ENCODE measurements at places on chromosomes 7 and 10.

DNA sequence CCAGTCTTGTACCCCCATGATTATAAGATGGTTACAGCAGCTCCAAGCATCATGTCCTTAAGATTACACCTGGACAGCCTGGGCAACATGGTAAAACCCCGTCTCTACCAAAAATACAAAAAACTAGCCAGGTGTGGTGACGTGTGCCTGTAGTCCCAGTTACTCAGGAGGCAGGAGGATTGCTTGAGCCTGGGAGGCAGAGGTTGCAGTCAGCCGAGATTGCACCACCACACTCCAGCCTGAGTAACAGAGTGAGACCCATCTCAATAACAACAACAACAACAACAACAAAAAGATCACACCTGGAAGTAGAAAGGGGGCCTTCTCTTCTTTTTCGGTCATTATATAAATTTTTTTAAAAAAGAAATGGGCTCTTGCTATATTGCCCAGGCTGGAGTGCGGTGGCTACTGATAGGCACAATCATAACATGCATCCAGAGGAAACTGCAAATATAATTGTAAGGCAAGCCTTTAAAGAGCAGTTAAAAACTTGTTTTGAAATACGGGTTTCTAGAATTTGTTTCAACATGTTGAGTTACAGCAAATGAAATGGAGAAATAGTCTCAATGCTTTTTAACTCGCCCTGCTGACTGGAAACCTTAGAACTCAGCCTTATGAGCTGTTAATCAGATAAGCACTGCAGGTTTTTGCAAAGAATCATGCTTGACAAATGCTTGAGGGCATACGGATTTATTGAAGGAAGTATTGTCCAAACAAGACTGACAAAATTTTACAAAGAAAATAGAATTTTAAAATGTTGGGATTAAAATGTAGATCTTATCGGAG, 4.7 kb upstream of the ENTPD7 start:
- peaks cover 6% of the 10 kb centered on the region for H3K4me1 ChIP-seq
- DNase-seq: no peak
- no peak overlapping the region for H3K4me3 ChIP-seq
- H3K36me3 ChIP-seq: no peaks in the 10 kb centered on the region

- peaks cover 1% of the 10 kb centered on the region for H3K4me1 ChIP-seq
- no peak for DNase-seq
- H3K4me3 ChIP-seq: no peak overlapping the region
- H3K27ac ChIP-seq: no peak overlapping the region
Observed at GRCh38 chr10:11280187-11280932, 262.7 kb downstream of the CELF2 start.

DNA sequence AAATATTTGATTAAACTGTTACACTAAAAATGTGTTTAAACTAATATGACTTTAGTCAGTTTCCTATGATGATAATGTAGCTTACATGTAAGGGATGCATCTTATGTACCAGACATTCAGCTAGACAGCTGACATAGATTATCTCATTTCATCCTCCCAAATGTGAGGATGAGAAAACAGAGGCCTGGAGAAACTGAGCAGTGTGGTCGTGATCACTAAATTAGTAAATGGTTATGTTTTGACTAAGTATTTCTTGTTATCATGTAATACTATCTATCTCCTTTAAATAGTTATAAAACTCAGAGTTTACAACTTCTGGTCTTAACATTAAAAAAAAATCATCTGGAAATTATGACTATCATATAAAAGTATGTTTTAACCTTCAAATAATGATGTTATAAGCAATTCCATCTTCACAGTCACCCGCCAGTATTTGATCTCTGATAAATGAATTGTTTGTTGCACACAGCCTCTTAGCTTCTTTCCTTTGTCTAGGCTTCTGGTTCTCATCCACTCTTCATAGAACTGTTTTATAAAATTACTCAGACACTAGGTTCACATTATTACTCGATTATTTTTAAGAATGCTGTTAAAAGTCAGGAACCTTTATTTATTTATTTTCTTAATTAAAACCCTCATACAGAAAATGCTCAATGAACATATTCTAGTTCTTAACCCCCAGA, 33.6 kb upstream of the HDAC9 start:
- no peak overlapping the region for H3K27ac ChIP-seq
- no peaks in the 10 kb centered on the region for H3K27me3 ChIP-seq
- DNase-seq: no peak

DNA sequence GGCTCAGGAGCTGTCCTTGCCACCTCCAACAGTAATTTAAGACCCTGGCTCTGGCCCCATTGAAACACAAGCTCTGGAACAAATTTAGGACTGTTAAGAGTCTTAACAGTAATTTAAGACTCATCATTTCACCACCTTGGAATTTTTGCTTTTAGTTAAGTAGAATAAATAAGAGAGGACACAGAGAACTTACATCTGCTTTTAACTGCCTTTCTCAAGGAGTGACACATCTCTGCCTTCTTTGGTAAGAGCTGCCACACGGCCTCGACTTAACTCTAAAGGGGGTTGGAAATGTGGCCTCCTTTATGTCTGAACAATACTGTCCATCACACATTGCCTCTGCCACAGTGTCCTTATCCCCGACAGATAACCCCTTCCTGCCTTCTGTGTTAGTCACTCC, 77.9 kb downstream of the HERPUD2 start:
- no peak overlapping the region for H3K27ac ChIP-seq
- no peak for DNase-seq
- H3K36me3 ChIP-seq: no peaks in the 10 kb centered on the region
- H3K4me1 ChIP-seq: no peaks in the 10 kb centered on the region

DNA sequence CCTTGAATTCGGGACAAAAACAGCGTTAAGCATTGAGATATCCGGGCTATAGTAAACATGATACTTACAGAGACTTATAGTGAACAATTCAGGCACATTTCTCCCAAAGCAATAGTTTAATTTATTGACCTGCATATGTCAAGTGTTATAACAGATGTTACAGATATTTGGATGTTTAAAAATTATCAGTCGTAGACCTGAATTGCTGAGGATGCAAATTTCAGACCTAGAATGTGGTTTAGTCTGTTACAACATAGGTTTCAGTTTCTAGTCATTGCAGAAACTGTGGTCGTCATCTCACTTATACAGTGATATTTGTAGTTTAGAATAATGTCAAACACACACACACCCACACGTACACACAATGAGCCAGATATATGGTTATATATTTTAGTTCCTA, 85.2 kb downstream of the VTI1A start:
- DNase-seq: no peak
- H3K36me3 ChIP-seq: no peaks in the 10 kb centered on the region
- peak overlapping the region; percentile 74 for H3K27ac ChIP-seq
- H3K4me1 ChIP-seq: peaks cover 85% of the 10 kb centered on the region
- no peaks in the 10 kb centered on the region for H3K27me3 ChIP-seq

DNA sequence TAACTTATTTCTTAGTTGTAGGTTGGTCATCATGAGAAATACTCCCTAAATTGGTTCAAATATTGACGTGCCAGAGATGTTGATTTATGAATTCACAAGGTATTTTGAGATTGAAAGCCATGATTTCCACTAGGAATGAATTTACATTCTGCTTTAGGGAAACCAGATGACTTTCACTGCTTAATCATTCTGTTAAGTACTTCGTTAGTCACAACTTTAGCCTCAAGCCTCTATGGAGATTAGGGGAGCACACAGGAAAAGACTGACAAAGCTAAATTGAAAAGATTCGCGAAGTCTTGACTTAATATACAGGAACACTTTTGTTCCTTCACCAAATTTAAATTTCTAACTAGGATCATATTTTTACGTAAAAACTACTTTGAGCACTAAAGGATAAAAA, 250.4 kb upstream of the CACNA2D1 start:
- no peaks in the 10 kb centered on the region for H3K36me3 ChIP-seq
- H3K4me1 ChIP-seq: no peaks in the 10 kb centered on the region
- H3K27ac ChIP-seq: no peak overlapping the region
- no peaks in the 10 kb centered on the region for H3K27me3 ChIP-seq

GRCh38 chr7:36338256-36338655, 51.4 kb upstream of the ANLN start:
- H3K4me1 ChIP-seq: no peaks in the 10 kb centered on the region
- H3K27me3 ChIP-seq: no peaks in the 10 kb centered on the region
- no peaks in the 10 kb centered on the region for H3K36me3 ChIP-seq
- H3K4me3 ChIP-seq: no peak overlapping the region

DNA sequence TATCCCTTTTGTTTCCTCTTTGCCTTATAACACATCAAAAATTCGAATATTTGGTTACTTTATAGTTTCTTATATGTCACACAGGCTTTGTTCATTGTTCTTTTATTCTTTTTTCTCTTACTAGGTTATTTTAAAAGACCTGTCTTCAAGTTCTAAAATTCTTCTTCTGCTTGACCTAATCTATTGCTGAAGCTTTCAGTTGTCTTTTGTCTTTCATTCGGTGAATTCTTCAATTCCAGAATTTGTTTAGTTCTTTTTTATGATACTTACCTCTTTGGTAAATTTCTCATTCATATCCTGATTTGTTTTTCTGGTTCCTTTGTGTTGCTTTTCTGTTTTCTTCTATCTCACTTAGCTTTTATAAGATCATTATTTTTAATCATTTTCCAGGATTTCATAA, 188.4 kb downstream of the ZEB1 start:
- H3K36me3 ChIP-seq: peaks cover 11% of the 10 kb centered on the region
- H3K27ac ChIP-seq: no peak overlapping the region
- H3K4me3 ChIP-seq: no peak overlapping the region
- H3K27me3 ChIP-seq: no peaks in the 10 kb centered on the region
- H3K4me1 ChIP-seq: no peaks in the 10 kb centered on the region

DNA sequence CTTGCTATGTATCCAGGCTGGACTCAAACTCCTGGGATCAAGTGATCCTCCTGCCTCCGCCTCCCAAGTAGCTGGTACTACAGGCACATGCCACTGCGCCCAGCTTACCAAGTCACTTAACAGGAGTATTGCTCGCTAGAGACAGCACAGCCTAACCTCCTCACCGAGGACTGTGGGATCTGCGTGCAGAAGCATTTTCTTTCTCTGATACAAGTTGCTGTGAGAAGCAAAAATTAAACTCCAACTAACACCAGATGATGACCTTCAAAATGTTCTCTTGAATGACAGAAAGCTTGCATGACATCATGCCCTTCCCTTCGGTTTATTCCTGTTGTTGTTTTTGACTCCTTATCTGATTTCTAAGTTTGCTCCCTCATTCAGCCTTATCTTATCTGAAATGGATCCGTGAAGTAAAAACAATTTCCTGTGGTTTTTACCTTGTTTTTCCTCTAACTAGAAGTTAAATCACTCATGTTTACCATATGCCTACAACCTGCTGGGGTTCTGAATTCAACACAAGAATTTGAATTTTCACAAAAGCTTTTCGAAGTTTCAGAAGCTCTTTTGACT, 94.4 kb upstream of the KIF5B start:
- H3K27me3 ChIP-seq: no peaks in the 10 kb centered on the region
- no peak overlapping the region for H3K27ac ChIP-seq
- DNase-seq: no peak

GRCh38 chr7:22066522-22066921, 120.8 kb upstream of the CDCA7L start:
- H3K27me3 ChIP-seq: no peaks in the 10 kb centered on the region
- DNase-seq: peak; percentile 64
- no peaks in the 10 kb centered on the region for H3K36me3 ChIP-seq
- H3K27ac ChIP-seq: peak overlapping the region; percentile 38
- H3K4me3 ChIP-seq: no peak overlapping the region

DNA sequence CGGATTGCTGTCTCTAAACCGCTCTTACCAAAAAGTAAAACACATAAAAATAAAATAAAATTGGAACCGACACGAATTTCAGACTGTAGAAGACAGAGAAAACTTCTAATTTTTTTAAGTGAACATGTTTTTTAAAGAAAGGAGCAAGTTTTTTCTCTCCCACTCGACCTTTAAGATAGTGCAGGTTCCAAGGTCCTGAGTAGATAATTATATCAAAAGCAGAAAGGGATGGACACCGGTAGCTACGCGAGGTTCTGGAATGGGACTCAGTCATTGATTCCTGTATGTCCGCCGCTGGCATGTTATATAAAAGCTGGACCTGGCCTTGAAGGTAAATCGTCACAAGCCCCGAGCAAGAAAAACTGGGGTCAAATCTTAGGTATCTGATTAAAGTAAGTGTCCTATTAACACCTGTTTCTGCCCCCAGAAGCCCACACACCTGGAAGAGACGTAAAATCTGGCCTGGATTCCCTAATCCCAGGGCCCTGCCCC, 462 bp upstream of the CISD1 start:
- DNase-seq: no peak
- peaks cover 8% of the 10 kb centered on the region for H3K27me3 ChIP-seq
- H3K27ac ChIP-seq: no peak overlapping the region
- H3K4me3 ChIP-seq: peak overlapping the region; percentile 77
- H3K36me3 ChIP-seq: no peaks in the 10 kb centered on the region
- peaks cover 28% of the 10 kb centered on the region for H3K4me1 ChIP-seq

GRCh38 chr10:46001187-46001756, 29.0 kb downstream of the TIMM23 start:
- no peaks in the 10 kb centered on the region for H3K27me3 ChIP-seq
- no peak overlapping the region for H3K4me3 ChIP-seq
- no peak for DNase-seq
- no peak overlapping the region for H3K27ac ChIP-seq
- no peaks in the 10 kb centered on the region for H3K4me1 ChIP-seq

DNA sequence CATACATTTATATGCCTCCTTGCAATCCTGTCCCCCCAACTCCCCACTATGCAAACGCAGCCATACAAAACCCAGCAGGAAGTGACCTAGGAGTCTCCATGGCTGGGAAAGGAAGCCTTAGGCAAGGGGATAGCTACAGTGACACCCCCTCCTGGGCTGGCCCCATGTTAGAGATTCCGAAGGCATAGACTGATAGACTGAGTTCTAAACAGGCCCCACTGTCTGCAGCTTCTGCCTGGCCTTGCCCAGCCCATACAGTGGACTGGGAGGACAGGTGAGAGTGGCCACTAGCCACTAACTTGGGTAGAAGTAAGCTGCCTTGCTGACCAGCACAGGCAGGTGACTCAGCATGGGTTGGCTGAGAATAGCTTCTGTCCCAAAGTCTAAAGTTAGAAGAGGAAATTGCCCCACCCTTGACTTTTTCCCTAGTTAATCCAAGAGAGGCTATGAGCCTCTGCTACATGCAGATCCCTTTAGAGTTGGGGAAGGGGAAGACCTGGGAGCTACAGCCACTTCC, 106.3 kb downstream of the C10orf105 start:
- no peaks in the 10 kb centered on the region for H3K36me3 ChIP-seq
- H3K27ac ChIP-seq: no peak overlapping the region
- no peak overlapping the region for H3K4me3 ChIP-seq
- peaks cover 25% of the 10 kb centered on the region for H3K4me1 ChIP-seq
- no peak for DNase-seq

DNA sequence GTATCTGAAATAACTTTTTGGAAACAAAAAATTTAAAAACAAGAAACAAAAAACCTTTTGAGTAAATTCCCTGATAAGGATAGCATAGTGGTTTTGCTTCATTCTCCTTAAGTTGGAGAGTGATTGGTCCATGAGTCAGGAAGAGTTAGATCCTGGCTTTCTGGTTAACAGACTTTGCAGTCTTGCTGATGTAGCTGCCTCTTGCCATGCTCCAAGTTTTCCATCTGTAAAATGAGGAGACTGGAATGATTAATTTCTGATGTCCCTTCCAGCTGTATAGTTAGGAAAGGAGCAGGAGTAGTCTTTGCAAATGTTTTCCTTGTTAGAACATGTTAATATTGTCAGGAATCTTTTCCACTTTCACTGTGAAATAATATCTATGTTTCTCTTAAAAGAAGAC, 266.6 kb downstream of the DNAJB9 start:
- no peaks in the 10 kb centered on the region for H3K27me3 ChIP-seq

GRCh38 chr7:16007911-16008310, 321.4 kb upstream of the MEOX2 start:
- H3K4me3 ChIP-seq: no peak overlapping the region
- DNase-seq: no peak
- no peaks in the 10 kb centered on the region for H3K27me3 ChIP-seq
- H3K36me3 ChIP-seq: no peaks in the 10 kb centered on the region
